Neural crest cell (in vitro differentiated cells): ENCODE measurements at places on chromosomes 6 and 20.

- no peak for DNase-seq
Measured at GRCh38 chr6:54284161-54284860, 23.9 kb upstream of the TINAG start.

DNA sequence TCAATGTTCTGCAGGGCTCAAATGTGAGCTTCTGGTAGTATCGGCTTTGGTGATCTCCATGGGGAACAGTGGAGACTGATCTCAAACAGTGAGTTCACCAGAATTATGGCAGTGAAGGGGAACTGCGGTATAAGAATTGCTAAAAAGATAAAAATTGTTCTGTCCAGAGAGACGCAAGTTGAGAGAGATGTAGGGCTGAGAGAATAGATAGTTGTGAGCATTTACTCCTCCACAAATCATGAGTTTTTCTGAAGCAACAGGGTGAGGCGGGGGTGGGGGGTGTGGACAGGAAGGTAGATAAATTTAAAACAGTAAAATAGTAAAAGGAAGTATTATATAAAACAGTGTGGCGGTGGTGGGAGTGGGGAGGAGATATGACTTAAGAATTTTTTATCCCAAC is 98.6 kb upstream of the NEDD9 start:
- DNase-seq, result no peak

GRCh38 chr20:47925593-47925992 is 140.3 kb upstream of the SULF2 start:
- no peak for DNase-seq

GRCh38 chr6:1993042-1993441 is 252.4 kb downstream of the GMDS start:
- DNase-seq, result no peak

GRCh38 chr20:63059684-63060056 is 52.9 kb upstream of the BHLHE23 start:
- DNase-seq, result no peak
